Uterus (tissue), 4 donors: ENCODE measurements at places on chromosomes 6 and 20. TPM values are rescaled to one million over a fixed set of nuclear protein-coding genes. Genes with fewer than 3 reads are reported as not detected.

- no peaks in the 10 kb centered on the region for H3K36me3 ChIP-seq
- no peak overlapping the region for H3K4me3 ChIP-seq
- DNase-seq, result peak; percentile 44
- H3K27me3 ChIP-seq, result no peaks in the 10 kb centered on the region
- no peaks in the 10 kb centered on the region for H3K4me1 ChIP-seq
- H3K27ac ChIP-seq, result no peak overlapping the region
Measured at GRCh38 chr6:4780360-4780812, 4.2 kb downstream of the CDYL start.

GRCh38 chr20:64149141-64149540 is 15.1 kb upstream of the MYT1 start:
- no peak overlapping the region for H3K27ac ChIP-seq
- no peaks in the 10 kb centered on the region for H3K27me3 ChIP-seq
- H3K4me3 ChIP-seq, result no peak overlapping the region
- DNase-seq, result no peak
- H3K4me1 ChIP-seq, result no peaks in the 10 kb centered on the region

DNA sequence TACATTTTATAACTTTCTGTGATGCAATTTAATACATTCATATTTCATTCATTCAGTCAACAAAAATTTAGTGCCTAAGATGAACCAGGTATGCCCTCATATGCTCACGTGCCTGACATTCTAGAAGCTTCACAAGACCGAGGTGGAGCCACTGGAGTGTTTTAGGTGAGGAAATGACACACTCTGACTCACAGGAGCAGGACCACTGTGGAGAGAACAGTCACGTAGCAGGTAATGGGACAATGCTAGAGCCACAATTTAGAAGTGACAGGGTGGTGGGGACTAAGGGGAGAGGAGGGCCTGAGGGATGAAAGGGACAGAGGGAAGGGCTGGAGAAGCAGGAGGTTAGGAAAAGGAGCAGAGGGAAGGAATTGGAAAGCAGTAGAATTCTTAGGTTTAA is 17.6 kb upstream of the HLA-A start:
- DNase-seq, result no peak
- no peaks in the 10 kb centered on the region for H3K36me3 ChIP-seq
- no peak overlapping the region for H3K4me3 ChIP-seq

- H3K4me3 ChIP-seq, result peak overlapping the region; percentile 69
- H3K36me3 ChIP-seq, result no peaks in the 10 kb centered on the region
- H3K27me3 ChIP-seq, result no peaks in the 10 kb centered on the region
Measured at GRCh38 chr6:27478141-27478705, 5.3 kb upstream of the ZNF184 start.

- H3K27me3 ChIP-seq, result no peaks in the 10 kb centered on the region
- peaks cover 13% of the 10 kb centered on the region for H3K4me1 ChIP-seq
- no peaks in the 10 kb centered on the region for H3K36me3 ChIP-seq
- peak within 1 kb of the TSS; percentile 87 for H3K4me3 ChIP-seq
Measured at GRCh38 chr20:1118336-1119127, at the start of gene PSMF1. PSMF1 (plus strand) TSS chr20:1118602; CDS start chr20:1118774, 172 bp downstream.

- no peak for DNase-seq
- no peaks in the 10 kb centered on the region for H3K4me1 ChIP-seq
Measured at GRCh38 chr6:99836471-99836870, 157.6 kb downstream of the MCHR2 start.

Gene GNRH2
- total RNA-seq, result not detected

Gene TPBG
- total RNA-seq, result 29.3 TPM

Gene TMEM239
- not detected for total RNA-seq
